ENCODE measurements at places on chromosomes 7 and 10.

DNA sequence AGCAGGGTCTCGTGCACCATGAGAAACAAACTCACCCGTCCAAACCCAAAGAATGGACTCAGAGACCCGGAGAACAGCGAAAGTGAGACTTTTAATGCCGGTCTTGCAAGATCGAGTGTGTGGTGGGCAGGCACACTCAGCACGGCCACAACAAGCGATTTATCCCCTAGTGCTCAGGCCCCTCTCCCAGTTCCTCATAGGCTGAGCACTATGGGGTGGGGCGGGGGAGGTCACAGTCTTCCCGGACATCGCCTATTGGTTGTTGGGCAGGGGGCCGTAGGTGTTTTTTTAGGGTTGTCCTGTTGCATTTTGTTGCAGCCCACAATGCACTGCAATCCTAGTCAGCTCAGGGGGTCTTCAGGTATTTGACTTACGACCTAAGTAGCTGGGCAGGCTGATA is 608.3 kb upstream of the FOXK1 start:
- no peak for DNase-seq

DNA sequence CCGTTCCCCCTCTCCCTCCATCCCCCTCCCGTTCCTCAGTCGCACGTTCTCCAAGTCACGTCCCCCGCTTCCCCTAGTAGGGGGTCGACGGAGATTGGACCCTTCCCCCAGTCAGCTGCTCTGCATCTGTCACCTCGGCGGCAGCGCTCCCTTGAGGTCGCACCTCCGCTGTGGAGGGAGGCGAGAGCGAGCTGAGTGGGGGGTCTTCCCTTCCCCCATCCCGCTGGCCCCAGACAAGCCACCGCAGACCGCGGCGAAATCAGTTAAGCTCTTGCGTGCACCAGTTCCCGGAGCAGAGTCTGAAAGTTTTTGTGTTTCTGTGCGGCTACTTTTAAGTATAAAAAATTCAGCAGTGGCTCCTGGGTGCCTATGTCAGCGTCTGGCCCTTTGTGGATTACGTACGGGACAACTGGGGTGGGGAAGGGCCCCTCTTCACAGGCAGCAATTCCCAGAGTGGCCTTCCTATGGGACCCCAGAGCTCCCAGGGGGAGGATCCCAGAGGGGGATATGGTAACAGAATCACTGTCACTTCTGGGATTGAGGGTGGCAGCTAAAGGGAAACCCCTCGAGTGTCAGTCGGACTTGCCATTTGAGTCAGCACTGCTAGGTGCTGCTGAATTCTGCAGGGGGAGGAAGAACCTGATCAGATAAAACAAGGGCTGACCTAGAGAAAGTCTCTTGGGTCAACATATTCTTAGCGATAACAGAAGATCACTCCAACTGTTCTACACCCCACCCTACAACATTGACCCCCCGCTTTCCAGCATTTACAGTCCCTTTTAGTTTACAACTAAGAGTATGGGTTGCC is 12.5 kb upstream of the DDIT4 start:
- peak; percentile 30 for DNase-seq

DNA sequence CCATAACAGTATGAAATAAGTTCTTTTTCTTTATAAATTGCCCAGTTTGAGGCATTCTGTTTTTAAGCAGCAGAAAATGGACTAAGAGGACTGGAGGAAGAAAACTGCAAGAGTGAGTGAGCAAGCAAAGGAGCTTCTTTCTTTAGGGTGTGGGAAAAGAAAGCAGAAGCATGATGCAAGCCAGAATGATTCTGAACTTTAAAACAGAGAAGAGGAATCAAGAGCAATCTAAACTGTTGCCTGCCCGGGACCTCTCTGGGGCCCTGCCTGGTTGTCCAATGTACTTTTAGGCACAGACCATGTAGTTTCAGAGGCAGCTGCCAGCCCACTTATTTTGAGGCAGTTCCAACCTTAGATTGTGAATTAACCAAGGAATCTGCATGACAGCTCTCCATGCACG is 186.3 kb downstream of the PLPP4 start:
- no peak for DNase-seq

- DNase-seq: no peak
Measured at GRCh38 chr7:90225181-90225580, 13.6 kb downstream of the STEAP2 start.

DNA sequence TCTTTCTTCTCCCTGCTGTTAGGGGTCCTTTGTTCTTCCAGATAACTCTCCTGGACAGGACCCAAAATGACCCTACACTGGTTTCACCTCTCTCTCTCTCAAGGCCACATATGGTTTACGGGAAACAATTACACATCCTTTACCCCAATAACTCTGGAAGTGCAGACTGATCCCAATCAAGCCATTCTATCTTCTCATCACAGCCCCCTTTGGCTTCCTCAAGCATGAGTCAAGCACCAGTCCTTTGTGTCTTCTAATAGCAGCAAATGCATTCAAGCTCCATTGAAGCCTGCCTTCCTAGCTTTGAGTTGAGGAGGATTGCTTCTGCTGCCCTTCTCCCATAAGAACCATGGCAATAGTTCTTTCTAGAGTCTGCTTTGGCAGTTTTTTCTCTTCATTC is 20.2 kb downstream of the C10orf67 start:
- DNase-seq: no peak

GRCh38 chr10:110335314-110336064 is 30.8 kb upstream of the SMNDC1 start:
- DNase-seq: no peak

GRCh38 chr10:42551582-42552187 is 86.7 kb downstream of the ZNF33B start:
- no peak for DNase-seq
